ENCODE measurements at places on chromosomes 3 and 15. TPM values are rescaled to one million over a fixed set of nuclear protein-coding genes. Genes with fewer than 3 reads are reported as not detected.

The ADAMTSL3 gene
- total RNA-seq = 12.2 TPM

The SLC4A7 gene
- total RNA-seq = 14.4 TPM

The SMAD6 gene
- total RNA-seq = 104 TPM

The TMEM115 gene
- total RNA-seq = 37.1 TPM

The LMAN1L gene
- 13.8 TPM for total RNA-seq

The ACSBG1 gene
- not detected for total RNA-seq

The VGLL3 gene
- 13.0 TPM for total RNA-seq

The MYRIP gene
- total RNA-seq = 7.1 TPM

The SPINK8 gene
- not detected for total RNA-seq

The BRPF1 gene
- 15.3 TPM for total RNA-seq

DNA sequence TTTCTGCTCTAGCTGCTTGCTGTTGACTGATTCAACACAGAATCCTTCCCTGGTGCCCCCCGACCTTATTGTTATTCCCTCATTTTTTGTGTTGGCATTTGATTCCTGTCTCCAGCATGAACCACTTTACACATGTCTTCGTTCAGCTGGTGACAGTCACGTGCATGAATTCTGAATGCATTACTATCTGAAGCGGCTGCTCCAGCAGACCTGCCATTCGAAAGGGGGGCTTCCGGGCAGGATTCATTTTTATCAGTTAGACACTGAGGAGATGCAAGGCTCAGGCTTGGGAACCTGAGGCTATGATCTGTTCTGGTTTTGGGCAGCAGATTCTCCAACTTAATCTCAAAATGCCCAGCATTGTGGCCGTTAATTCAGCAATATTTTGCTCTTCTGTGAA, 336.2 kb downstream of the EPHB1 start:
- DNase-seq = no peak

DNA sequence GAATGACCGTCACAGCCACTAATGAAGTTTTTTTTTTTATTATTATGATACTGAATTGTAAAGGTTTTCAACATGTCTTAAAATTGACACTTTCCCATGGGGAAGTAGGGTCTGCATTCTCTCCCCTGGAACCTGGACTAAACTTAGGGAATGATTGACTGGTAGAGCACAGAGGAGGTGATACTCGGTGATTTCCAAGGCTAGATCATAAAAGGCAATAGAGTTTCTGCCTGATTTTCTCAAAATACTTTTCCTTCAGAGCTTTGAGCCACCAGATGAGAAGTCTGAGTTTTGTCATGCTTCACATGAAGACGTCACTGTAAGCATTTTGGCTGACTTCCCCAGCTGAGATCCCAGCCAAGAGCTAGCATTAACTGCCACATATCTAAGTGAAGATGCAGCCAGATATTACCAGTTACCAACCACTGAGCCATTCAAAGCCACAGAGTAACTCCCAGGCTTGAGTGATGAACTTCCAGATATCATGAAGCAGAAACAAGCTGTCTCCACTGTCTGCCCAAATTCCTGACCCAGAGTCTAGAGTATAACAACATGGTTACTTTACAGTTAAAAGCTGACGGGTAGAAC, 105.8 kb downstream of the LSAMP start:
- DNase-seq = peak; percentile 61

DNA sequence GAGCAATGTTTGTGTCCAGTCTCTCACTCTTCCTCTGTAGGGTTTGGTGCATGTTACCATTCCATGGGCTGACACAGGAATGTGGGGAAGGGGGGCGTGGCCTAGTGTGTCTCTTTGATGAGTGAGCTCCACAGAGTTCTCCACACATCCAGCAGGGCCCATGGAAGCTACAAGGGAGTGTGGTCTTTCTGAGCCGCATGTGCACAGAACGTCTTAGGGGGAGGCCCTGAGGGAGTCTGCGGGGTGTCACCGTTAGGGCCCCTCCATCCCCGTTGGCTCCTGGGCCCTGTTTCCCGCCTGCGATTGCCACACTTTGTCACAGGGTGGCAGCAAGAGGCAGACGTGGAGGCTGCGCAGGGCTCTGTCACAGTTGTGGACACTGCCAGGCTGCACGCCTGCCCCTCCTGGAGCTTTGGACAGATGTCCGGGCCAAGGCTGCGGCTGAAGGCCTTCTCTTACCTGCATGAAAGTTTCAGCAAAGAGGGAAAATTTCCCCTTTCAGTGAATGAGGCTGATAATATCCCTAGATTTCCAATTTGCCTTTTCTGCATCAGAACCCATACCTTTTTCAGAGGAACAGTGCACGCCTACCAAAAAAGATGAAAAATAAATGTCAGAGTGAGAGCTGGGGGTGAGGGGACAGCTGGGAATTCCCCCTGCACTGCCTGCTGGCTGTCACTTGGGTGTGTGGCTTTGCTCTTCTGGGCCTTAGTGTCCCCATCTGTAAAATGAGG, 24.3 kb downstream of the CACNA2D3 start:
- DNase-seq = peak; percentile 71

- no peak for DNase-seq
Measured at GRCh38 chr3:66633402-66634381, 132.9 kb upstream of the LRIG1 start.

DNA sequence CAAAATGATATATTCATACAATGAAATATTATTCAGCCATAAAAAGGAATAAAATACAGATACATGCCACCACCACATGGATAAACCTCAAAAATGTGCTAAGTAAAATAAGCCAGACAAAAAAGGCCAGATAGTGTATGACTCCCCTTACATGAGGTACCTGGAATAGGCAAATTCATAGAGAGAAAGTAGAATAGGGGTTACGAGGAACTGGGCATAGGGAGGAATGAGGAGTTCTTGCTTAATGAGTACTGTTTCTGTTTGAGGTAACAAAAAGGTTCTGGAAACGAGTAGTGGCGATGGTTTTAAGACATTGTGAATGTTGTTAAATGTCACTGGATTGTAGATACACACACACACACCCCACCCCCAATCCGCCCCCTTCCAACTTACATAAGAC, 8.2 kb downstream of the RAF1 start:
- DNase-seq = peak; percentile 13

DNA sequence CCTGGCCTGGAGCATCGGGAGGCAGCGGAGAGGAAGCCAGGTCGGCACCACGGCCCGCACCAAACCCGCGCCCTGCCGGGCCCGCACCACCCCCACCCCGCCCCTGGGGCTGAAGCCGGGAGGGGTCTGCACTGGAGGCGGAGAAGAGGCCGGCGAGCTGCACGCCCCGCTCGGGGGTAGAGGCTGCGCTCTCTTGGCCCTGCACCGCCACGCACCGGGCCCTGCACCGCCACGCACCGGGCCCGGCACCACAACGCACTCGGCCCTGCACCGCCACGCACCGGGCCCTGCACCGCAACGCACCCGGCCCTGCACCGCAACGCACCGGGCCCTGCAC, 41.4 kb downstream of the MUC20 start:
- no peak for DNase-seq

DNA sequence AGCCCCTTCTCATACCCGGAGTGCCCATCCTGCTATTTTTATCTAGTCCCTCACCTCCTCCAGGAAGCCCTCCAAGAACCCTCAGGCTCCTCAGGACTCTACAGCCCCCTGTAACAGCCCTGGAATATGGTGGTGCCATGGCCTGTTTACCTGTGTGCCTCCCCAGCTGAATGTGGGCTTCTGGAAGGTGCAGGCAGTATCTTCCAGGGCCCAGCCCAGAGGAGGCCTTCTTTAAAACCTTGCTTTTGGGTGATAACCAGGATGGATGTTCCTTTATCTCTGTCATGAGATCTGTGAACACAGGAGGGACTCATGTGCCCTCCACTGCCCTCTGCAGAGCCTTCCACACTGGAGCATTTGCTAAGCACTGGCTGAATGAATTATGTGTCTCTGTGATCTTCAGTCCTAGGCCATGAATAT, 36.7 kb upstream of the MRPS22 start:
- no peak for DNase-seq

- DNase-seq = no peak
Measured at GRCh38 chr3:197830967-197831313, 39.9 kb downstream of the LRCH3 start.

DNA sequence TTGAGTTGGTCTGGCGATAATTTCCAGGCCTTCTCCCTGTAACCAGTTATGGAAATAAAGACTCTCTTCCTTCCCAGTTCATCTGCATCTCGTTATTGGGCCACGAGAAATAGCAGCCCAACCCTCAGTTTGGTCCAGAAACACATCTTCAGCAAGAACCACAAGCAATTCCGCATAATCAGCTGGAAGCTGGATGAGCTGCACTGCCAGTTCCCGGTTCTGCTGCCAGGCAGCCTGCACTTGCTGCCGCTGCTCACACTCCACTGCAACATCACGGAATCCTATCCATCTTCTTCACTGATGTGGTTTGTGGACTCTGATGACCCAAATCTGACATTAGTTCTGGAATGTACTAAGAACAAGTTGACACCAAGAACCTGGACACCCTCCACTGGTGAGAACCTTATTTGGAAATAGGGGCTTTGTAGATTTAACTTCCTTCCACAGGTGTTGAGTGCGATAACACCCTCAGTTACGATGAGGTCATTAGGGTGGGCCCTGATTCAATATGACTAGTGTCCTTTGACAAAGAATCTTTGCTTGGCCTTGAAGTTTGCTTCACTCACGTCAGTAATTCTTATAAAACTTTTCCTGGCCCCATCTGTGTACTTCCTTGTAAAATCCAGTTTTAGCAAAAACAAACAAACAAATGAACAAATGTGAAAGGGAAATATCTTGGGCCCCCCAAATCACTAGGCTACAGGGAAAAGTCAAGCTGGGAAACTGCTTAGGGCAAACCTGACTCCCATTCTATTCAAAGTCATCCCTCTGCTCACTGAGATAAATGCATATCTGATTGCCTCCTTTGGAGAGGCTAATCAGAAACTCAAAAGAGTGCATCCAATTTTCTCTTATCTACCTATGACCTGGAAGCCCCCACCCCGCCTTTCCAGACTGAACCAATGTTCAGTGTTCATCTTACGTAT, 221.9 kb upstream of the PROK2 start:
- DNase-seq = no peak

- no peak for DNase-seq
Measured at GRCh38 chr3:66473181-66473580, 27.6 kb downstream of the LRIG1 start.

DNA sequence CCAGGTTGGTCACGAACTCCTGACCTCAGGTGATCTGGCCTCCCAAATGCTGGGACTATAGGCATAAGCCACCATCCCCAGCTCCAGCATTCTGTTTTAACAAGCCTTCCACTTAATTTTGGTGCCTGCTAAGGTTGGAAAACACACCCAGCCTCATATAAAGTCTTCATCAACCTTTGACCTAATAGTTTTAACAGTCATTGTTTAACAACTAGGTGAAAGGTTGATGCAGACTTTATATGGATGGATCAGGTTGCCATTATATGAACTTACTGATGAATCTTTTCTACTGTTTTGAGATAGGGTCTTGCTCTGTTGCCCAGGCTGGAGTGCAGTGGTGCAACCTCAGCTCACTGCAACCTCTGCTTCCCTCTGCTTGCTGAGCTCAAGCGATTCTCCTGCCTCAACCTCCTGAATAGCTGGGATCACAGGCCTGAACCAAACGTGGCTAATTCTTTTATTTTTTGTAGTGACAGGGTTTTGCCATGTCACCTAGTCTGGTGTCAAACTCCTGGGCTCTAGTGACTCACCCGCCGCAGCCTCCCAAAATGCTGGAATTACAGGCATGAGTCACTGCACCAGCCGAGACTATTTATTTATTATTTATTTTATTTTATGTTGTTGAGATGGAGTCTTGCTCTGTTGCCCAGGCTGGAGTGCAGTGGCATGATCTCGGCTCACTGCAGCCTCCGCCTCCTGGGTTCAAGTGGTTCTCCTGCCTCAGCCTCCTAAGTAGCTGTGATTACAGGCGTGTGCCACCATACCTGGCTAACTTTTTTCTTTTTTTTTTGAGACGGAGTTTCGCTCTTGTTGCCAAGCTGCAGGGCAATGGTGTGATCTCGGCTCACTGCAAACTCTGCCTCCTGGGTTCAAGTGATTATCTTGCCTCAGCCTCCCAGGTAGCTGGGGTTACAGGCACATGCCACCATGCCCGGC, 3.1 kb upstream of the RPAP1 start:
- DNase-seq = no peak

DNA sequence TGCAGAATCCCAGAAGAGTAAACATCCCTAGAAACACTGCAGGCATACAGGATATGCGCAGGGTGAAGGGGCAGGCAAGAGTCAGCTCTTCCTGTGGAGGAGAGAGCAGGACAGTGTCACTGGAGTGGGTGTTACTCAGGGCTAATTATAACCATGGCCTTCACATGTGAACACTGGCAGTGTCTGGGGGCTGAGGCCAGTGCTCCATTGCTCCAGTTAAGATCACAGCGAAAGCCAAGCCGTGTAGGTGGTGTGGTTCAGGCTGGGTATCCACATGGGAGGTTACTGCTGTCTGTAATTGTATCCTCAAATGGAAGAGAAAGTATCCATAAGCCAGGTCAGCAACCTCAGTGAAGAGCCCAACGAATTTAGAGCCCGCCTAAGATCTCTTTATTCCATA, 84.6 kb downstream of the MESD start:
- no peak for DNase-seq

- peak; percentile 96 for DNase-seq
Measured at GRCh38 chr15:67120839-67121643, 55.6 kb downstream of the SMAD3 start.

DNA sequence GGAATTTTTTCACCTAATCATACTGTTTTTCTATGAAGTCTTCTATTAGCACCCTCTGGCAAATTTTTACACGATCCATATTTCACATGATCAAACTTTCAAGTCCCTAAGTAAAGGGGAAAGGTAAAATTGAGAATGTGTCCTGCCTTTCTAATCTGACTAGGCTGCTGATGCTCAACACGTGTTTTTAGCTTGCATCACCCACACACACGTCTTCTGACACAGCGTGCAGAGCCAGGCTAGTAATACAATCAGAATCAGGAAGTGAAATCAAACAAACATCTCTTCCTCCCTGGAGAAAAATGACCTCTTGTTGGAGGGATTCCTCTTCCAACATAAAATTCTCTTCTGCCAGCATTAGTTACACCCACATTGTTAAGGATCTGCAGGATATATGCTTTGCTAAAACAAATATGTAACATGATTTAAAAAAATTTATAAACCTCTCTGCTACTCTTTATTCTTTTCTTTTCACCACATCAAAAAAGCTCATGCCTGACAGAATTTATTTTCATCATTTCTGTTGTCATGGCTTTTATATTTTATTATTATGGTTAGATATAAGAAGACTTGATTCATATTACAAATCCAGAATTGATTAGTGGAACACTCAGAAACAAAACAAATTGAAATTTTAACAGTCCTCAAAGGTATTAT, 122.4 kb downstream of the RAP2B start:
- peak; percentile 82 for DNase-seq

Data from right atrium auricular region (tissue), 2 donors.